ENCODE measurements at places on chromosomes 12 and 14. TPM values are rescaled to one million over a fixed set of nuclear protein-coding genes. Genes with fewer than 3 reads are reported as not detected.

Gene FLVCR2
- 14.2 TPM for total RNA-seq

Gene LRP1
- 12.2 TPM for total RNA-seq

Gene GLI1
- 5.6 TPM for total RNA-seq

Gene FERMT2
- 33.9 TPM for total RNA-seq

Gene KLRC2
- total RNA-seq = 2.2 TPM

Gene CLEC6A
- not detected for total RNA-seq

Gene ARHGAP9
- 0.17 TPM for total RNA-seq

Gene PUS1
- 71.0 TPM for total RNA-seq

Gene INHBC
- total RNA-seq = not detected

Gene RAB15
- total RNA-seq = 18.6 TPM

Gene CABP1
- 0.10 TPM for total RNA-seq

Gene COX8C
- total RNA-seq = not detected

Gene ARF6
- total RNA-seq = 91.5 TPM

Gene LRP6
- 9.4 TPM for total RNA-seq

Gene ART4
- not detected for total RNA-seq

Gene ACVRL1
- 0.20 TPM for total RNA-seq

Gene TMEM116
- 5.9 TPM for total RNA-seq

Gene LPAR5
- total RNA-seq = 0.59 TPM

Gene SYT1
- 4.7 TPM for total RNA-seq

Gene GPR84
- 0.11 TPM for total RNA-seq

Gene OAS2
- 0.11 TPM for total RNA-seq

Gene CYP46A1
- 0.09 TPM for total RNA-seq

Gene CLEC9A
- not detected for total RNA-seq

Gene IAPP
- not detected for total RNA-seq

Gene TEX52
- total RNA-seq = not detected

Gene RNASE2
- total RNA-seq = not detected

Gene SLCO1B1
- 0.63 TPM for total RNA-seq

Gene MYO1H
- total RNA-seq = not detected

Gene BIN2
- total RNA-seq = 0.09 TPM

Gene GALNT9
- total RNA-seq = 4.1 TPM

Gene GPR68
- total RNA-seq = 0.18 TPM

Gene PRKD1
- total RNA-seq = 2.8 TPM

Gene HAL
- total RNA-seq = 0.60 TPM

Gene ARMH4
- total RNA-seq = 0.46 TPM

Gene KRT84
- total RNA-seq = not detected

Gene ADAMTS20
- not detected for total RNA-seq
